ENCODE measurements at places on chromosomes 11 and 22.

DNA sequence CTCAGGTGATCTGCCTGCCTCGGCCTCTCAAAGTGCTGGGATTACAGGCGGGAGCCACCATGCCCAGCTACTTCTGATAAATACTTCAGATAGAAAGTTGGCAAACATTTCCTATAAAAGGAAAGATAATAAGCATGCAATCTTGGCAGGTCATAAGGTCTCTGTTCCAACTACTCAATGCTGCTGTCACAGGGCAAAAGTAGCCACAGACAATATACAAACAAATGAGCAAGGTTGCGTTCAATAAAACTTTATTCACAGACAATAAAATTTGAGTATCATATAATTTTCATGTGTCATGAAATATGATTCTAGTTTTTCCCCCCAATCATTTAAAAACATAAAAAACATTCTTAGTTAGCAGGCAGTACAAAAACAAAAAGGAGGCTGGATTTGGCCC, 53.1 kb upstream of the CLNS1A start:
- no peak for DNase-seq

DNA sequence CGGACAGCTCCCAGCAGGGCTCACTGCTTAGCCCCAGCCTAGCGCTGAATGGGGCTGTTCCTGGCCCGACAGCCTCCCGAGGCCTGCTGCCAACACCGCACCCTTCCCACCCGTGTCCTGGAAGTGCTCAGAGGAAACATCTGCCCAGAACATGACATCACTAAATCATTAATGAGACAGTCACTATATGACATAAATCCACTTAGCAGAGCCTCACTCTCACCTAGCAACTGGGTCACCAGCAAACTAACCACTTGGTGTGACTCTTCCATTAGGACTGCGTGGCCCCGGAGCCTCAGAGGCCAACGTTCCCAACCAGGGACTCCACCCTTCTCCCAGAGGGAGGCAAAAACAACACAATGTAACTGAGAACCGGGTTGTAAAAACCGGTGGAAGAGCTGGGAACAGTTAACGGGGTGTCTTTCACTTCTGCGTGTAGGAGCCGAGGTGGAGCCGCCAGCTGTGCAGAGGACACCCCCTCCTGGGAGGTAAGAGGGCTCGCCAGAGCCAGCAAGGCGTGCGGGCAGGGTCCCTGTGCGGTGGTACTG, 21.4 kb upstream of the PACSIN2 start:
- no peak for DNase-seq

GRCh38 chr11:1121813-1122663, 35.7 kb upstream of the MUC5AC start:
- DNase-seq = no peak

GRCh38 chr22:38082986-38083710, 836 bp downstream of the SLC16A8 start:
- DNase-seq = no peak

- no peak for DNase-seq
Measured at GRCh38 chr11:72704783-72705265, 30.6 kb upstream of the PDE2A start.

GRCh38 chr11:115197031-115197430, 307.2 kb downstream of the CADM1 start:
- no peak for DNase-seq

DNA sequence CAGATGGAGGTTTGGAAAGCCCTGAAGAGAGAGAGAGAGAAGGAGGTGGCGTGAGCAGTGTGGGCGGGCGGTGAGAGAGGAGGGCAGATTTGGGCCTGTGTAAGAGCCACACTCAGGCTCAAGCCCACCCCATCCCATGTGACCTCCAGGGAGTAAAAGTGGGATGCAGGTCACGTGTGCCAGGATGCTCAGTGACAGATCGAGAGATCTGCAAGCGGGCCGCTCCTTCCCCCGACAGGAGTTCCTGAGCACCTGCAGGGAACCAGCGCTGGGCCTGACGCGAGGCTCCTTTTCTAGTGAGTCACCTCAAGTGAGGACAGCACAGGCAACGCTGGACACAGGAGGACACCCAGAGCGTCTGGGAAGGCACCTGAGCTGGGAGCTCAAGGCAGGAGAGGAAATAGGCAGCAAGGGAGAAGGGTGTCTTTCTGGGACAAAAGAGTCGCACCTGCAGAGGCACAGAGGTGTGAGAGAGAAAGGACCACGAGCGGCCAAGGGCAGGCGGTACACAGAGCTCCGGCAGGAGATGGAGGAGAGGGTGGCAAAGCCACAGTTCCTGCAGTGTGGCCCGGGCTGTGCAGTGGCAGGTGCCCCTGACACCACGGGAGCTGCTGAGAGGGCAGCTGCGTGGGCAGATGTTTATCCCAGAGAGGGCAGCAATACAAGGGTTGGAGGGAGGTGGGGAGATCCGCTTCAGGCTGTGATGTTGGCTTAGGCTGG, 1294.8 kb downstream of the TBC1D22A start:
- DNase-seq = no peak

DNA sequence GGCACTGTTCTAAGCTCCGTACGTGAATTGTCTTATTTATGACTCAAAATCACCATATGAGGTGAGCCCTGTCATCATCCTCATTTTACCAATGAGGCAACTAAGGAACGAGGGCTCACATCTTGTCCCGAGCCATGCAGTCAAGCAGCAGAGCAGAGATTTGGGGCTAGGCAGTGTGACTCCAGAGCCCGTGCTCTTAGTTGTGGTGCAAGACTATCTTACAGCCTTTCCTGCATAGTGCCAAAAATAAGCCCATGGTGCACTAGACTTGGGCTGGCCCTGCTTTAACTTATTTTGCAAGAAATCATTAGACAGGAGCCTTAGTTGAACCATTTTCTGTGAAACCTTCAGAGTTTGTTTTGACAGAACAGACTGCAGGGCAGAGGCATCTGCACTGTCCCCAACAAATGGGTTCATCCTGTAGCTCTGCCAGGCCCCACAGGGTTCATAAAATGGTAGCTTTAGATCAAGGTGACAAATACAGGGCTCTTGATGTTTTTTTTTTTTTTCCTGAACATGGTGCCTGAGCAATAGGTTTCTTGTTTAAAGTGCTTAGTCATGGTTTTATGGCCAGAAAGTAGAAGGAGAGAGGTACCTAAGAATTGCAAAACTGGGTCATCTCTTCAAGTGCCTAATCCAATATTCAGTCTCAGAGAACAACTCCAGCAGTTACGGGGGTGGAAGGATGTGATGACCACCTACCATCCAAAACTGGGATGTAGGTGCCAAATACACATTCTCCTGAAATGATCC, 56.6 kb downstream of the BMAL1 start:
- no peak for DNase-seq
